ENCODE measurements at places on chromosomes 2 and 18.

DNA sequence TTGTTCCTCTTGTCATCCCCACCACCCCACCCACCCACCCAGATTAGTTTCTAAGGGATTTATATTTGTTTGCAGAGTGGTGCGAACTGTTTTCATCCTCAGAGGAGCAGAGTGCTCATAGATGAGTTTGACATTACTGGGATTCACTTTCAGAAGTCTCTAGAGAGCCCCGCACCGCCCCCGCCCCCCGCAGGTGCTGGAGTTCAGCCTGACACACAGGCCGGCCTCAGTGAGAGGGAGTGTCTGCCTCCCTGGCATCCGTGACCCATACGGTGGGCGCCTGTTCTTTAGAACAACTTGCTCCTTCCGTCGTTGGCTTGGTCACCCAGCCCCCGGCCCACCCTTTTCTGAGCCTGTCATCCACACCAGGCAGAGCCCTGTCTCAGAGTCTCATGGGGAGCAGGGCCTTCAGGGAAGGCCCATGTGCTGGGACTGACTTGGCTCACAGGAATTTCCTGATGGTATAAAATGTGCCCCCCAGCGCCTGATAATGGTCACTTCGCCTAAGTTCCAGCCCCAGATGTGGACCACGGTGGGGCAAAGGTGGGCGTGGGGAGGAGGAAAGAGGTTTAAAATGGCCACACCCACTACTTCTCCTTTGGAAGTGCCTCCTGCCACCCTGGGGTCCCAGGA, 44.3 kb downstream of the HPCAL1 start:
- no peak for DNase-seq

DNA sequence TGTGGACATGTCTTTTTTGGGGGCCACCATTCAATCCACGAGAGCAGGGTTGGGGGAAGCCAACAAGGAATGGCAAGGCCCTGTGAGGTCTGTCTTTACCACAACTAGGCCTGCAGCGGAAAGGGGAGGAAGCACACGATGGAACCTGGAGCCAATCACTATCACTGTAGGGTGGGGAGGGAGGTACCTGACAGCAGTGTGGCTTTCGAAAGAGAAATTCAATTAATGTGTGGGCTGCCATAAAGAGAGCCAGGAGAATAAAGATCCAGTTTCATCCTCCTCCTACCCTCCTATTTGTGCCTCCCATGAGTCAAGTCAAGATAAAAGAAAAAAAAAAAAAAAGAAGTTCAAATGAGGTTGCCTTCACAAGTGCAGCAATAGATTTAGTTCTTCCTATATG, 18.9 kb upstream of the RBMS1 start:
- no peak for DNase-seq

DNA sequence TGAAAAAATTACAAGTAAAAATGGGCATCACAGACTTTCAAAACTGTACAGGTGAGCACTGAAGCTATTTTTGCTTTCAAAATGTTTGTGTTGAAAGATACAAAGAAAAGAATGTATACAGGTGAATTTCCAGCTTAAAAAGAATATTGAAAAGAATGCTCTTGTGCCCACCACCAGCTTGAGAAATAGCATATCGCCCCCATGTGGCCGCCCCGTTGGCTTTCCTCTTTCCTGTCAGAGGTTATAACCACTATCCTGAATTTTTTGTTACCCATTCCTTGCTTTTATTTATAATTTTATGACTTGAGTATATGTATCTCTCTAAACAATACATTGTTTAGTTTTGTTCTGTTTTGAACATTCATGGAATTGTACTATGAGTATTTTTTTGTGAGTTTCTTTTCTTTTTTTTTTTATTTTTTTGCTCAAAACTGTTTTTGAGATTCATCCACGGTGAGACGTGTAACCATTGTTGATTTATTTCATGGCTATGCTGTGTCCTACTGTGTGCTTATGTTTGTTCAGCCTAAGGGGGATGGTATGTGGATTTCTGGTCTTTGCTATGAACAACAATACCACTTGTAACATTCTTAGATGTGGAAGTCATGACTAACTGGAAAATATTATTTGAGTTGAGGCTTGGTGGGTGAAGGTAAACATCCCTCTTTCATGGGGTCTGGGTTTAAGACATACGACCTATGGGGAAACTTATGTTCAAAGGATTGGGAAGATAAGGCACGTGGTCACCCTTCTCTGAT, 11.6 kb downstream of the TRPM8 start:
- no peak for DNase-seq

DNA sequence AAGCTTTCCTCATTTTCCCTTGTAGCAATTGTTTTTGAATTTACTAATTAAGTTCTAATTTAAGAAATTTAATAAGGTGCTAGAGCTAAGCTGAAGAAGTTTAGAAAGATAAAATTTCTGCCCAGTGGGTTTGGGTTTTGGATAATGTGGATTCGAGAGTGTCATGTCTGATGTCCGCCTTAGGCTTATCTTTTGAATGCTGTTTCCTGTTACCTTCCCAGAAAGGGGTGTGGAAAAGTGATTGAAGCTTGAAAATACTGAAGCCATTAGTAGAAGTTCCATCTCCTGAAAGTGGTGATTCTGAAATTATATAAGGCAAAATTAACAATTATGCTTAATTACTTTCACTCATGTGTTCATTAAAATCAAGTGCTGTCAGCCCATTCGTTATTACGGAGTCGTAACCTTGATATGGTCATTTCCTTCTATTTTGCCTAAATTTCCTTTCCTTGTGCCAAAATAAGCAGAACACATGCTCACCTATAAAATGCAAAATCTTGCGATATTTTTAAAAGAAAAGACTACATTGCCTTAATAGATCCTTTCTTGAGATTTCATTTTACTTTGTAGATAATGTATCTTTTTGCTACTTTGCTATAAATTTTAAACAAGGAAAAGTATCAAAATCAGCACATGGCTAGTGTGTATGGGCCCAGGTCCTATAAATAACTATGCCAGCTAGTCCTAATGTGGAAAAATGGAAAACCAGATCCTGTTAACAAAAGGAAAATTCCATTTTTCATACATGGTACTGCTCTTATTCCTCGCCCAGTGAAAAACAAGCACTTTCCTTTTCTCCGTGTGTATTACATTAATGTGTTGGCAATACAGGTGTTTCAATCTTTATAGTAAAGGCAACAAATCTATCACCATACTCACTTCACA, 97.3 kb downstream of the ICOS start:
- no peak for DNase-seq

DNA sequence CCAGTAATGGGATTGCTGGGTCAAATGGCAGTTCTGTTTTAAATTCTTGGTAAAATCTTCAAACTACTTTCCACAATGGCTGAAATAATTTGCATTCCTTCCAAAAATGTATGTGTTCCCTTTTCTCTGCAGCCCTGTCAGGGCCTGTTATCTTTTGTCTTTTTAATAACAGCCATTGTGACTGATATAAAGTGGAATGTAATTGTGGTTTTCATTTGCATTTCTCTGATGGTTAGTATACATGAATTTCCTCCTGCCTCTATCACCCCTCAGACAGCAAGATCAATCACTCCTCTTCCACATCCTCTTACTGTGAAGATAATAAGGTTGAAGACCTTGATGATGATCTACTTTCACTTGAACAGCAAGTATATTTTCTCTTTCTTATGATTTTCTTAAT, 304.8 kb upstream of the FSIP2 start:
- DNase-seq: no peak

- no peak for DNase-seq
Measured at GRCh38 chr2:30305235-30305634, 73.9 kb downstream of the LBH start.

DNA sequence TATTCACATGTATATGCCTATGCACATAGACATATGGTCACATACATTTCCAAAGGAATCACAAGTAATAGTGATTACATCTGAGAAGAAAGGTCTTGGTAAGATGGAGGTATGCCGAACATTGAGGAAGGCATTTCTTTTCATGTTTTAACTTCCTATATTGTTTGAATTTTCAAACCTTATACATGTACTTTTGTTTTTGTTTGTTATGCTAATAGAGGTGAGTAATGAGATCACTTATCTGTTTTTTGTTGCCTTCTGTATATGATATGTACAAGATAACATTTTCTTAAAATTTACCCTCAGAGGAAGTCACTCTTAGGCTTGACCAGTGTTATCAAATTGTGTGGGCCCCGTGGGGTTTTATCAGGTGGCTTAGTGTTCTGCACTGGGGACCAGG, 166.5 kb upstream of the OTX1 start:
- no peak for DNase-seq

DNA sequence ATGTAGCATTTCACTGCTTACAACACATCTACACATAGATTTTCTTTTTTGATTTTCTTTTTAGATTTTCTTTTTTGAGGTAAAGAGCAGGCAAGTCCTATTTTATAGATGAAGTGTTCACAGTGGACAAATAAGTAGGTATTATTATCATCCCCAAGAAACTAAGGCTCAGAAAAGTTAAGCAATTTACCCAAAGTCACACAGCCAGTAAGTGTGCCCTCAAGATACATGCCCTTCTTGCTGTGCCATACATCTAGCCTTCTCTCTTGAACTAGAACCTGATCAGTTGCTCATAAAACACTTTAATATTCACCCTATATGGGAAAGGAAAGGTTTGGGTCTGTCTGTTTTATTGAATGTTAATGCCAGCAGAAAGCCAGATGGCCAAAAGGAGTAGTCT, 50.3 kb downstream of the DAPL1 start:
- DNase-seq: no peak

- DNase-seq: no peak
Measured at GRCh38 chr2:12155303-12156051, 409.0 kb downstream of the LPIN1 start.

DNA sequence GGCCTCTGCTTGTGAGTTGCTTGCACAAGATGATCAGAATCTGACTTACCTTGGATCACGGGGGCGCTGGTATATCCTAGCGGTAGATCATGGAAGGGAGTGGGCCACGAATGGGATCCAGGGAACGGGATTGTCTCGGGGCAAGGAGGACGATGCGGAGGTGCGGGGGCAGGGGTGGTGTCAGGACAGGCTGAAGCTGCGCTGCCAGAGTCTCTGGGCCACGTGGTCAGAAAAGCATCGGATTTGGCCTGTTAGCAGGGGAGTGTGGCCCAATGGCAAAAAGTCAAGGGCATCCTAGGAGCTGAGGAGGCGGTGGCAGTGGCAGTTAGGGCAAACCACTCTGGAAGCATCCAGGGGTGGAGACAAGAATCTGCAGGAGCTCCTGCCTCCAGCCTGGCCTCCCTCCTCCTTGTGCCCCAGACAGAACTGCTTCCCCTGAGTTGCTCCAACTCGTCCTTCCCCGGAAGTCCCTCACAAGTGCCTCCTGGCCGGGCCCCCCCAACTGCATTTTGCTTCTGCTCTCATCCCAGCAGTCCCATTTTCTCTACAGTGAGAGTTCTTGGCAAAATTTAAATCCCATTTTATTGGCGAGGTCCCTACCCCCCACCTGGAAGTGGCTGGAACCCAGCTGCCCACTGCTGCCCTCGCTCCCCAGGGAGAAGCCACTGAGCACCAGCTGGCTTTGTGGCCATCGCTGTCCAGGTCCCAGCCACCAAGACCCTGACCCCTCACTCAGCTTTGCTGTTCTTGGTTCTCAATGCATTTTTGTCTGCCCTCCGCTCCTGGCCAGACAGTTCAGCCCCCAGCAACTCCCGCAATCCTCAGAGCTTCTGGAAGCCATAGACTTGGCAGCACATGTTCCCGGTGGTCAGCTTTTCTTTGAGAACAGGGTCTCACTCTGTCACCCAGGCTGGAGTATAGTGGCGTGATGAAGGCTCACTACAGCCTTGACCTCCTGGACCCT, 5.6 kb upstream of the CCDC74B start:
- no peak for DNase-seq

Measured in iPS DF 19.7 (cell line).